ENCODE measurements at places on chromosomes 2 and 18. TPM values are rescaled to one million over a fixed set of nuclear protein-coding genes. Genes with fewer than 3 reads are reported as not detected.

Gene CYS1
- 0.46 TPM for total RNA-seq

GRCh38 chr18:38966841-38967240 is 1401.2 kb upstream of the CELF4 start:
- no peak for DNase-seq

DNA sequence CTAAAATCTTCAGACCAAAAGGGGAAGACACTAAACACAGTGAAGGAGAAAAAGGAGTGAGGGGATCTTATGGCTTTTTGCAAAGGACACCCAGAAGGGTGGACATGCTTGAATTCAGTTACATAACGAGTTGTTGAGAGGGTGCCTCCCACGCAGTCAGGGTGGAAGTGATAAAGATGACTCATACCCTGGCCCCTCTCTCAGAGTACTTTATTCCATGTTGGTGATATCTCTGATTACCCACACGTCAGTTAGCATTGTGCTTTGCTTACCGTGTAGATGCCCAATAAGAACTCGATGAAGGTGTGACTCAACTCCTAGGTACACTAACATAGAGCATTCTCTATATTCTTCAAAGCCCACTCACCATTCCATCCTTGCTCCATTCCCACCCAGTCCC is 44.4 kb downstream of the EN1 start:
- DNase-seq, result no peak

DNA sequence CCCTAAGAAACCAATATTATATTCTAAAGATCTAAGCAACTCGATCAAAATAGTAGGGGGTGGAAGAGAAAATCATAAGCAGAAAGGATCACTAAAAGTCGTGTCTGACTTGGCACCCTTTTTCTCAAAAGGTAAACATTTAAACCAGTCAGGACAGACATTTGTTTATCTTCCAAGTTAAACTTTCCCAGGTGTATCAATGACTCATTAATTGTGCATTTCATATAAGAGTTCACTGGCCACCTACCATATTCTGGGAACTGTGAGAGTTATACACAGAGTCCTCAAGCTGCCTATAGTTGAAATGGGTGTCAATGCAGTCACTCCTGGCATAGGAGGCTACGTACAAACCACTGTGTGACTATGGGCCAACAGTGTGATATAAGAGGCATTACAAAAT is 4.8 kb upstream of the ACVR1 start:
- no peak for DNase-seq

GRCh38 chr2:82320296-82320695 is 2015.7 kb upstream of the LRRTM1 start:
- no peak for DNase-seq

Data from activated T-cell treated with anti-CD3 and anti-CD28 coated beads, Interleukin-2, amount 50 U/mL, for 72 hours (primary cell).